ENCODE measurements at places on chromosomes 2 and 18.

GRCh38 chr2:231351648-231352047, 43.9 kb upstream of the B3GNT7 start:
- DNase-seq, result no peak

DNA sequence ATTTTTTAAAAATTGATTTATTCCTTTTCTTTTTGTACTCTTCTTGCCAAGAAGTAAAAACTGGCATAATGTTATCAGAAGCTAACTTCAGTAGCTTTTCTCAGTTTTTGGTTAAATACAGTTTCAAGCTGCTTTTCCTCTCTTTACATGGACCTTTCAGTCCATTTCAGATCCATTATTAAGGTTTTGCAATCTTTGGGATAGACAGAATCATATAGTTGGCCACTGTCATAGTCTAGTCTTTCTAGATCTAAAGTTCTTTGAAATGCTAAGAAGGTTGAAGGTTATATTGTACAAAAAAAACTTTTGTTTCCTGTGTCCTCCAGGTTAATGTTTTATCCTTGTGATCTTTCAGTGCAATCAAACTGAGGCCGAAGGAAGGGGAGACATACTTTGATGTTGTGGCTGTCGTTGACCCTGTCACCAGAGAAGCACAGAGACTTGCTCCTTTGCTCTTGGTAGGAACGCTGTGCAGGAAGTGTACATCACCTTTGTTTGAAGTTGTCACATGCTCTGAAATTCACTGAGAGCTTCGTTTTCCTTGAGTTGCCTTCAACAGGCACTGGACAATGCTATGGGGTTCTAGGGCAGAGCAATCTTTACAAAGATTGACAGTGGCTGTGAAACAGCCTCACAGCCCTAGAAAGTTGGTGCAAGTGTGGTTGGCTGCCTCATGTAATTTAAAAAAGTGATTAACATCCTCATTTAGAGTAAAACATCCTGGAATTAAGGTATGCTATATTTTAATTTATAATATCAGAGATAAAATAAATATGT, 79.1 kb downstream of the UGGT1 start:
- no peak for DNase-seq

DNA sequence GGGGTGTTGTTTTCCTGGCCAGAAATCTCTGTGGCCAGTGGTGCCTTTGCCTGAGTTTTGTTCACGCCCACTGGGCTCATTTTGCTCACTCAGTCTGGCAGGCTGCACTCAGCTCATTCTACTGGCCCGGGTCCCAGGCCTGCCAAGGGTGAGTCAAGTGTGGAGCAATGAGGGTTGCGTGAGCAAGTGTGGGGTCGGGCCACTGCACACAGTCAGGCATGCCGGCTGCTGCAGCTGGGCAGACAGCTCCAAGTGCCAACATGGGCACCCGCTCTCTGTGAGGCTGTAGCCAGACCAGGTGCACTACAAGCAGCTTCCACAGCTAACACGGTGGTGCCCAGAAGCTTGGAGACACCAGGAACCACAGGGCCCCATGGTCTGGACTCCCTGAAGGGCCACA, 801.1 kb upstream of the RAB6C start:
- no peak for DNase-seq

DNA sequence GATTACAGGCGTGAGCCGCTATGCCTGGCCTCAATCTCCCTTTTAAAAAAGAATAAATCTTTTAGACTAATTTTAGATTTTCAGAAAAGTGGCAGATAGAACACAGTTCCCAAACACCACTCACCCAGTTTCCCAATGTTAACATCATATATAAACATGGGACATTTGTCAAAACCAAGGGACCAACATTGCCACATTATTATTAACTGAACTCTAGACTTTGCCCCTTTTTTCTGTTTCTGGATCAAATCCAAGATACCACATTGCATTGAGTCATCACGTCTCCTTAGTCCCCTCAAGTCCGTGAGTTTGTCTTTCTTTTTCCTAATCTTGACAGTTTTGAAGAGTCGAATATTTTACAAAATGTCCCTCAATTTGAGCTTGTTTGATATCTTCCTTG, 2.4 kb downstream of the C2orf42 start:
- peak; percentile 20 for DNase-seq

GRCh38 chr2:238742066-238742465, 105.8 kb upstream of the TWIST2 start:
- peak; percentile 33 for DNase-seq

GRCh38 chr18:73636355-73636754, 511.3 kb downstream of the FBXO15 start:
- no peak for DNase-seq

DNA sequence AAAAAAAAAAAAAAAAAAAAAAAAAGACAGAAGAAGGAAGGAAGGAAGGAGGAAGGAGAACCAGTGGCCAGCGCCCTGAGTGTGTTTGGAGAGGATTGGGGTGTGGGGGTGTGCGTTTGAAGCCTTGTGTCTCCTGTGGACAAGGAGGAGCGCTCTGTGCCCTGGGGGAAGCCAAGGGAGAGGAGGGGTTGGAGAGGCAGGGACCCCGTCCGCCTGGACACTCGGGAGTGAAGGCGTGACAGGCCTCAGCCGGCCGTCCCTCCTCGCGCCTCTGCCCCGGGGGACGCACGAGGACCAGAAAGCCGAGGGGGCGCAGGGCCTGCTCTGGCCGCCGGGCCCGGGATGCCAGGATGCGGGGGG, 44.9 kb downstream of the SERTAD2 start:
- DNase-seq, result peak; percentile 21

Data from NB4 (cell line).